Right cardiac atrium (tissue), 5 donors: ENCODE measurements at places on chromosomes 7 and 10. TPM values are rescaled to one million over a fixed set of nuclear protein-coding genes. Genes with fewer than 3 reads are reported as not detected.

C10orf105 gene
- 0.24 TPM for total RNA-seq

TLL2 gene
- 3.3 TPM for total RNA-seq

PDE6C gene
- not detected for total RNA-seq

RPP30 gene
- 32.0 TPM for total RNA-seq

NPY gene
- not detected for total RNA-seq

BMPER gene
- total RNA-seq = 6.9 TPM

OR6B1 gene
- not detected for total RNA-seq

GIMAP4 gene
- total RNA-seq = 20.2 TPM

MACROH2A2 gene
- 14.7 TPM for total RNA-seq

LRRTM3 gene
- not detected for total RNA-seq

ZNF425 gene
- total RNA-seq = 0.99 TPM

ADCY1 gene
- 5.9 TPM for total RNA-seq

CRPPA gene
- total RNA-seq = 8.5 TPM

UROS gene
- 81.7 TPM for total RNA-seq

CHST15 gene
- 8.2 TPM for total RNA-seq

IDI2 gene
- not detected for total RNA-seq

CCAR1 gene
- total RNA-seq = 35.4 TPM

WDR86 gene
- total RNA-seq = 0.47 TPM

MASTL gene
- total RNA-seq = 2.9 TPM
